EL (cell line): ENCODE measurements at places on chromosomes 3 and 15.
A peak's percentile ranks its signal among the peaks of the same experiment; 100 is the strongest.

- no peak for DNase-seq
Observed at GRCh38 chr15:22891426-22892210, 53.2 kb downstream of the NIPA2 start.

DNA sequence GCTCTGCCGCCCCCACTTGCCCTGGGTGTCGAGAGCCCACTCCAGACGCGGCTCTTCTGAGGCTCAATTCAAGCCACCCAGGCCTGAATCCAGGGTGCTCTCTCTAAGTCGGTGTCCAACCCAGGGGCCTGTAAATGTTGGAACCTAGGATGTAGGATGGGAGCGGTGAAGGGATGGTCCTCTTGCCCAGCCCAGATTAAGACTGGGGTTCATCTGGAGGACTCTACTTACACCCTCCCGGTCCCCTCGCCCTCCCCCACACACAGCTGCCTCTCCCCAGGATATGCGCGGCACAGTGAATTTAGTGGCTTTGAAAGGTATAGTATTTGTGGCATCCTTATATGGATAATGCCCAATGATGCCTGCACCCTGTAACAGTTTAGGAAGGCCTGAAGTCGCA, 822 bp upstream of the FBN1 start:
- DNase-seq: no peak

DNA sequence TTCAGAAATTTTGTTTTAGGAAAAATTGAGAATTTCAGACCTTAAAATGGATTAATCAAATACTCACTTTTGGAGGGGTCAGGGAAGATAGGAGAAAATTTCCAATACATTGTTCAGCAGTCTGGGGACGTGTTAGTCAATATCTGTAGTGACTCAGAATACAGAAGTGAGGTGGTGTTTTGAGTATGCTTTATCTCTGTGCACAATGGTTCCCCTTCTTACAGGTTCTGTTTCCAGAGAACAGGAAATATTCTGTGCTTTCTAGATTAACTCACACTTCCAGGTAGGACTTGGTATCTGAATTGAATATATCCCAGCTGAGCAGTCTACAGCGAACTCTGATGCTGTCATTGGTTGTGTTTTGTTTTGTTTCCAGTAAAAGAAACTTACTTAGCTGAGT, 30.7 kb upstream of the CCDC54 start:
- DNase-seq: no peak

DNA sequence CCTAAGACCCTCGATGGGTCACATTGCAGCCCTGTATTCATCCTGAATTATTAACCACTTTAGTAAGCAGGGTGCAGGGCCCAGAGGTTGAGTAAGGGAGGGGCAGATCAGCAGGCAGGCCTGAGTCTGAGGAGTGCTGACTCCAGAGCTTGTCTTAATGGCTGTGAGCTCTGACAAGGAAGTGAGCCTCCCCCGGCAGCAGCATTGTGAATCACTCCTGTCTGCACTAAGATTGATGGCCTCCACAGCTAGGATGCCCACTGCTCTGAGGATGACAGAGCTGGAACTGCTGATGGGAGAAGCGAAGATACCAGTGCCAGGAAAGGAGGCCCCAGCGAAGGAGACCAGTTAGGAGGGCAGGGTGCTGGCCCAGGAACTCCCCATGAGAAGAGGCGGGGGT, 46.5 kb upstream of the CCDC174 start:
- DNase-seq: no peak

GRCh38 chr3:111336511-111336910, 205.5 kb upstream of the CD96 start:
- no peak for DNase-seq

GRCh38 chr3:170657312-170657711, 71.4 kb upstream of the SLC7A14 start:
- DNase-seq: no peak

DNA sequence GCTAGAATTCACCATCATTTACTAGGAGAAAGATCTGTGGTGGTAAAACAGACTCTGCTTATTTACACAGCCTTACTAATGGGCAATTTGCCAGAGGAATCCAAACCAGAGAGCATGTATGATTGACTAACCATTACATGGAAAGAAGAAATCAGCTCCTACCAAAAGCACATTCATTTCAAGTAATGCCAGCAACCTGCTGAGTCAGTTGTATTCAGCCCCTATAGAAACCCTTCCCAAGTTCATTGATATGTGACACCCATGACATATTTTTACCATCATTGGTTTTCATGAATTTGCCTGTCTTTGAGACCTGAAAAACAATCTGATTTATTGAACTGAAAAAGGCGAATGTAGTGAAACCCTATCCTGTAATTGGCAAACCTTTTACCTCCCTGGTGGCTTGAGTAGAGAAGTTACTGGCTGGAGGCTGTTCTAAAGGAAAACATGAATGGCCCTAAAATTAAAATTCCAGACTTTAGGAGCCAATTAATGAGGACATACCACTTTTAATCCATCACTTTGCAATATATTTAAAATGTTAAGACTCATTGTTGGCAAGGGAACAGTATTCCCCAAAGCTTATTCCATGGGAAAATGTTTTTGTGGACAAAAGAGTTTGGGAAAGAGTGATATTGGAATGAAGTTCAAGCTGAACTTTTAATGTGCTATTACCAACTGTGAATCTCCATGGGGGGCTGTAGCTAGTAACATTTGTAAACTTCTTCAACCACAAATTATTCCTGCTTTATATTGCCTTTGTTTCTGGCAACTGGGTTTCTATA, 542.9 kb downstream of the FHIT start:
- DNase-seq: no peak

- peak; percentile 81 for DNase-seq
Observed at GRCh38 chr3:126081618-126082361, 2.1 kb downstream of the SLC41A3 start.

DNA sequence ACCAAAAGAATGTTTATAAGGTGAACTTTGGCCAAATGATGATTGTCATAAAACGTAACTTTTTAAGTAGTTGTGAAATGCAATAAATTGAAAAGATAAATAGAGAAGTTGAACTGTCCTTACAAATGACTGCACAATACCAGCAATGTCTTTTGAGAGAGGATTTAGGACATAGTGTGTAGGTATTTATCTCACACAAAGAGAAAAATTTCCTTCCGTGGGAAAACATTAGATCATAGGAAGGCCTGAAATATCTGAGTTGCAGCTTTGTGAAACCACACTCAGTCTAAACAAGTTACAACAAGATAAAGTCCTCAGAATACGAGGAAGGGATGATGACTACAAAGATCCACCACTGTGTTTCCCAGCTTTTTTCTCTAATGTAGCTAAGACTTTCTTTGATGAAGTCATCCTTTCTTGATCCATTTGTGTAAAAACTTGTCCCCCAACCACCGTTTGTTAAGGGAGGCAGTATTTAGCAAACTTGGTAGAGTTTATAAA, 16.0 kb downstream of the ROBO2 start:
- no peak for DNase-seq

DNA sequence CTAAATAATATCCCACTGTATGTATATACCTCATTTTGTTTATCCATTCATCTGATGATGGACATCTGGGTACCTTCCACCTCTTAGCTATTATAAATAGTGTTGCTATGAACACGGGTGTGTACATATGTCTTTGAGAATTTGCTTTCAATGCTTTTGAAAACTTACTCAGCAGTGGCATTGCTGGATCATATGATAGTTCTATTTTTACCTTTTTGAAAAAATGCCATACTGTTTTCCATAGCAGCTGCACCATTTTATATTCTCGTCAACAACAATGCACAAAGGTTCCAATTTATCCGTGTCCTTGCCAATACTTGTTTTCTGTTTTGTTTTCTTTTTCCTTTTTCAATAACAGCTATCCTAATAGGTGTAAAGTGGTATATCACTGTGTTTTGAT, 77.1 kb downstream of the PEAK1 start:
- DNase-seq: no peak

- DNase-seq: no peak
Observed at GRCh38 chr15:80985981-80986380, 3.6 kb downstream of the MESD start.

DNA sequence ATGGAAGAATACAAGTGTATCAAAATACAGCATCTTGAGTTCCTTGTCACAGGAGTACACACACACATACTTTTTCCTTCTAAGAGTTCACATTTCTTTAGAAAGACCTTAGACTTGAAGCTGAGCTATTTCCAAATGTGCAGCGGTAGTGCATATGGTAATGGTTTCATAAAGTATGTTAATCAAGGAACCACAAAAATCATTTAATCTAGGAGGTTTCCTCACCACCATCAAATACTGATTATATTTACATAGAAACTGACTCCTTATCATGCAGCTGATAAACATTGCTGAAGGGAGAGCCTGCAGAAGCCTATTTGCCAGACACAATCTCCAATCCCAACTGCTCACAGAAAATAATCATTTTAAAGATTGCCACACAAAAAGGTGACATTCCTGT, 40.0 kb upstream of the KBTBD8 start:
- DNase-seq: no peak

- DNase-seq: peak; percentile 76
Observed at GRCh38 chr3:187679638-187680396, 9.6 kb upstream of the SST start.

DNA sequence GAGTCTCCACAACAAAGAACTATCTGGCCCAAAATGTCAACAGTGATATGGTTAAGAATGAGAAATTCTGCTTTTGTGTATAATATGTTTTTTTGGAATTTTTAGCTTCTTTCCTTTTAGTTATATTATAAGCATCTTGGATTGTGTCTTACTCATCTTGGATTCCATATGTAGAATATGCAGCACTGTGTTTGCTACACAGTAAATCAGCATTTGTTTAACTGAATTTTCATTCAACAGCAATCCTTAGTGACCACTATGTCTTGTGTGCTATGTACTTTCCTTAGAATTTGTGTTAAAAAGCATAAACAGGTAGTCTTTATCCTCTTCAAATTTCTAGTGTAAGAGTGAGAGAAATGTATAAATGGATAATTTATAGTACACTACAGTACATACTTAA, 18.2 kb upstream of the TMEM207 start:
- DNase-seq: no peak

GRCh38 chr15:71790081-71790480, 20.3 kb upstream of the NR2E3 start:
- peak; percentile 77 for DNase-seq

- DNase-seq: no peak
Observed at GRCh38 chr3:52730681-52731080, 24.8 kb downstream of the SPCS1 start.

GRCh38 chr3:30655187-30655812, 48.9 kb downstream of the TGFBR2 start:
- no peak for DNase-seq

DNA sequence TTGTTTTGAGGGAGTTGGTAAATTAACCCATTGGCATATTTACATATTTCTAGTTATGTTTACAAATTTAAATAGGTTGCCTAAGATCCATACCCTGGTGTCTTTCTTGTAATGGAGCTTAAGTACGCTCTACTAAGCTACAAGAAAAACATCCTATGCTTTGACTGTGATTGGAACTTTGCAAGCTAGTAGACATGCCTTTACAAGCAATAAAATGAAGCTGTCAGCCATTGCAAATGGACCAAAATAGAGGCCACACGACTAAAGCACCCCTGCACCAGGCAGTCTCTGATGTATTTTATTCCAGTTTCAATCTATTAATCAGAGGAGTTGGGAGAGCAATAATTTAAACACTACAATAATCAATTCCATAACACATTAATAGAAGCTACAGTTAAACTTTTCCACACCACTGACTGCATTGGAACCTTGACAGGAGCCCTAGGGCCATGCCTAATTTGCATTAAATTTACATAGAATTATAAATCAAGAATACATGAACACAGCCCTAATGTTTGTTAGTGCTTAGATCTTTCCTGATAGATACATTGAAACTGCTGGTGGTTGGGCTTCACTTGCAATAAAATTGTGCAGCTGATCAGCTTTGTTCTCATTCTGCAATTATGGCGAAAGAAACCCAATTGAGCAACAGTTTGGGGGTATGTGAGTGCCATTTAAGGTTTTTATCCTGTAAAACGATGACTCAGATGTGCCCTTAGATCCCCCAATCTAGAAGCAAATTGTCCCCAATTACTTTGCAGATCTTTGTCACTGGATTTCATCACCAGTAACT, 360.1 kb downstream of the LSAMP start:
- no peak for DNase-seq

DNA sequence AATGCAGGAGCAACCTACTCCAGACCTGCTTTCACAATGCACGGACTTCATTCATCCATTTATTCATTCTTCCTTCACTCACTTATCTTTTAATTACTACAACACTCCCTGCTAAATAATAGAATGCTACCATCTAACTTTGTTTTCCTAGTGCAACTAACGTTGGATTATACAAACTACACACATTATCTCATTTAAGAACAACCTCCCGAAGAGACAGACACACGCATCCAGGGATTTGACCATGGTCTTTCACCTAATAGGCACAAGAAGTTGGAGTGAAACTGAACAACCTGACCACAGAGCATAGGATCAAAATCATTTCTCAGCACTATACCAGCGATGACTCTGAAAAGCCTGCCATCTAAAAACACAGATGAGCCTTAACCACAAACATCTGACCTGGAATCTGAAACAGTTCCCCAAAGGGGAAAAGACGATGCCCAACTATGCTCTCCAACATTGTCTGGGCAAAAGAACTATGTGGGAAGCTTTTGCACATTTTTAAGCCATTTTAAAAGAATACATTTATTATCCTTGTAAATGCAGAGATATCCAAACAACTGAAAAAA, 21.0 kb downstream of the ZNF385D start:
- DNase-seq: peak; percentile 58

DNA sequence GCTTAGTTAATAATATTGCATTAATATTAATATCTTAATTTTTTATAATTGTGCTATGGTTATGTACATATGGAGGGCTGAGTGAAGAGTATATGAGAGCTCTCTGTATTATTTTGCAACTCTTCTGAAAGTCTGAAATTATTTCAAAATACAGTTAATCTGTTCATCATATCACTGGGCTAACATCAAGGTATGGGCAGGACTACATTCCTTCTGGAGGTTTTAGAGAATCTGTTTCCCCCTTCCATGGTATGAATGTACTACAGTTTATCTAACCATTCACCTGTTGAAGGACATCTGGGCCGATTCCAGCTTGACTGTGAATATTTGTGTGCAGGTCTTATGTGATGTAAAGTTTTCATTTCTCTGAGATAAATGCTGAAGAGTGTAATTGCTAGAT, 5.1 kb downstream of the IL20RB start:
- no peak for DNase-seq

- peak; percentile 36 for DNase-seq
Observed at GRCh38 chr3:45640724-45641361, 46.3 kb downstream of the LIMD1 start.

DNA sequence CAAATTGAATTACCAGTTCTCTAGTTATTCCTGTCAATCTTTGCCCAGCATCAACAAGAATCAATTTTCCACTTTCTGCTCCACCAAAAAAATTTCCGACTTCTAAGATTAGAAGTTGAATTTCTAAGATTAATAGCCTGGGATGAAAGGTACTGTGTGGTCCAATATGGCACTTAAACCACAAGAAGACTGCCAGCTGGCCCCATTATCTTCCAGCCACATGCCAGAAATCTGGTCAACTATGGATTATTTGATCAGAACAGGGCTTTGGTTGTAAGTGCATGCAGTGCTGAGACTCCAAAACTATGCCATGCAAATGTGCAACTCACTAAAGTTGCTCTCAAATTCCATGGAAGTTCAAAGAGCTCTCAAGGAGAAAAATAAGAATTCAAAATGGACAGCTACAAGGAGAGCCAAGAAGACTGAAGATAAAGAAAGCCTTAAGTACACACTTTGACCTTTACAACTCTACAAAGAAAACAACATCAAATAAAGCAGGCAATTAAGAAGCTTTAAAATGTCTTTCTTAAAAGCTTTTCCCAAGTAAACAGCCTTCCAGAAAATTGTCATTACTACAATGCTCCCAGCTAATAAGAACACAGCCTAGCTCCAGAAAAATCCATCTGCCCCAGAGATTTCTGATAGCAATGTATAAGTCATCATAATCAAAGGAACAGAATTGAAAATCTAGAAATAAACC, 64.2 kb downstream of the ST3GAL6 start:
- DNase-seq: no peak
